NCI-H1417 treated with DMSO at 0.1 percent for 48 hours (cell line): ENCODE measurements at places on chromosomes 6 and 20.

- DNase-seq = no peak
These were observed 291.1 kb downstream of the CLIC5 start for GRCh38 chr6:45724511-45724910.

DNA sequence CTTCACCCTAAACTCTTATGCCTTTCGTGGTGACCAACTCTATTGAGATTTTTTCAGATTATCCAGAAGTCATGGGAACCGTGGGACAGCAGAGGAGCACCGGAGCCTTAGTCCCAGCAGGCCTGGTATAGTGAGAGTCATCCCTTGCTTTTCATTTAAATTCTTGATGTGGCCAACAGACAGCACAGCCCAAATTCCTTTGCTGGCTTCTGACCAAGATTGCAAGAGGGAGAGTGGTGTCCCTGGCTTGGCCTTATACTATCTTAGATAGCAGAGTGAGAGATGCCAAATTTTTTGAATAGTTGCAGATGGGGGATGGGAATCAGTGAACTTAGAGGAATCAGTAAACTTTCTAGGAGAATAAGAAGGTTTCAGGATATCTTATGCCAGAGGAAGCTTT lies 7.8 kb downstream of the STX11 start:
- DNase-seq = no peak

GRCh38 chr6:7060769-7061516 lies 46.8 kb upstream of the RREB1 start:
- DNase-seq = no peak

DNA sequence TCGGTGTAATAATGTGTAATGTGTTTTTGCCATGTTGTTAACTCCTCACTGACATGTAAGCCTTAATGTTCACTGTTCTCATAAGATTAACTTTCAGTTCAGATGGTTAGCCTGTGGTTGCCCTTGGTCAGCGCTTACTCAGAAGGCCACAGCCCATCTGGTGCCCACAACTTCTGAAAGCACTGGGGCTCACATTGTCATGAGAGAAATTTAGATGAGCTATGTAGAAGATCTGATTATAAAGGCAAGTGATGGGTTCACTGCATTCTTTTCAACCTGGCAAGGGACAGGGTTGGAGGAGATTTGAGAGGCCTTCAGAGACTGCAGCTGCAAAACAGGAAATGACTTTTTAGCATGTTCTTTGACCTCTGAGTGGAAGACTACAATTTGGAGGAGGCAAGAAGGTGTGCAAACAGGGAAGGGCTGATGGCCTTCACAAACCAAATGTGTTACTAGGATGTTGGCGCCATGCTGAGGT lies 242.3 kb upstream of the SUPT3H start:
- DNase-seq = no peak

DNA sequence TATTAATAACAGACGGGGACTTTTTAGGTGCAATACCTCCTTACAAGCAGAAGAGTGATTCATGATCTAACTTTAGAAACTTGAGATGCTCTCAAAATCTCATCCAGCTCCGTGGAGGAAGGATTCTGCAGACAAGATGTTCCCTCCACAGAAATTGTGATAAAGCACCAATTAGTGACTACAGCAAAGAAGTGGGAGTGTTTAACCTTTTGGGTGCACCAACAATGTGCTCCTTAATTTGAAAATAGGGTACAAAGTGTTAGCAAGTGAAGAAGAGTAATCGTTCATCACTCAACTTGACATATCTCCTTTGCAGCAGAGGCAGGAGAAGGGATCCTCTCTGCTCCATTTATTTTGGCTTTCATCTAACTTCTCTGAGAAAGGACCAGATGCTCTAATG lies 22.8 kb upstream of the SCP2D1 start:
- no peak for DNase-seq

DNA sequence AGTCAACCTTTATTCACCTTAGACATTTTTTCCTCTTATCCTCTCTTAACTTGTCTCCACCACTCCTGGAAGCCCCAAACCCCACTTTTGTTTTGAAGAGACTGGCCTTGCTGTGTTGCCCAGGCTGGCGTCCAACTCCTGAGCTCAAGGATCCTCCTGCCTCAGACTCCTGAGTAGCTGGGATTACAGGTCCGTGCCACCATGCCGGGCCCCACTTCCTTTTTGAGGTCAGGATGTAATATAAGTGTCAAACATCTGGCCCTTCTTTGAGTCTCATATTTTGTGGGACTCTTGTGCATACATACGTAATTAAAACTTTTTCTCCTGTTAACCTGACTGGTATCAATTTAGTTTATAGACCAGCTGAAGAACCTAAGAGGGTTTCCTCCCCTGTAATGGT lies 1.4 kb upstream of the CDK19 start:
- no peak for DNase-seq

- DNase-seq = no peak
These were observed 68.9 kb downstream of the MAN1A1 start for GRCh38 chr6:119280668-119281067.

DNA sequence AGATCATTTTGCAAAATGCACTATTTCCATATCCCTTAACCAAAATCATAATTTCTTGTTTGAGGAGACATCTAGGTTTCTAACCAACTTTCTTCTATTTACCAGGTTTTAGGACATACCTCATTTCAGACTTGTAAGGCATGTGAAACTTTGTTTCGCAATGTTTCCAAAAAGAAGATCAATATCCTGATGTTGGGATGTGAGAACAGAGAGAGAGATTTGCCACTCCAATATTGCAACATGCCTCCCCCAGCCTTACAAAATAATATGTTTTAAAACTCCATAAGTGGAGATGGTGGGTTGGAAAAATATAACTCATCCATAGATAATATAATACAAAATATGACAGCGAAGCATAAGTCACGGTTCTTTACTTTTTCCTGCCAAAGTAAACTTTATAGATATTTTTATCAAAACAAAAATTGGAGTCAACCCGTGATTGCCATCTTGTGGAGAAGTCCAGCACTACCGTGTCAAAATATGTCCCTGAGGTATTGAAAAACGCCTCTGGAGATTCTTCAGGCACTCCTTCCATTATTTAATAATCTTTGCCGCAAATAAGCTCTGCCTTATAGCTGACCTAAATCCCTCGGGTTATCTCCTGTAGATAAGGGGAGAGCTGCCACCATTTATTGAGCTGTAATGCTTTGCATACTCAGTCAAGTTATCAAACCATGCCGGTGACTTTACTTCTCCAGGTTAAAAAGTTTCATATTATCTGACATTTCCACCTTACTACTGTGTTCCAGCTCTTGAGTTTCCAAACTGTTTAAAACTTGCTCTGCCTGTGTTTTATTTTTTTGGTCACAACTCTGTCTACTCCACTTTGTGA lies 534.2 kb downstream of the HACE1 start:
- DNase-seq = no peak

GRCh38 chr6:110823146-110823545 lies 7.9 kb upstream of the CDK19 start:
- no peak for DNase-seq

DNA sequence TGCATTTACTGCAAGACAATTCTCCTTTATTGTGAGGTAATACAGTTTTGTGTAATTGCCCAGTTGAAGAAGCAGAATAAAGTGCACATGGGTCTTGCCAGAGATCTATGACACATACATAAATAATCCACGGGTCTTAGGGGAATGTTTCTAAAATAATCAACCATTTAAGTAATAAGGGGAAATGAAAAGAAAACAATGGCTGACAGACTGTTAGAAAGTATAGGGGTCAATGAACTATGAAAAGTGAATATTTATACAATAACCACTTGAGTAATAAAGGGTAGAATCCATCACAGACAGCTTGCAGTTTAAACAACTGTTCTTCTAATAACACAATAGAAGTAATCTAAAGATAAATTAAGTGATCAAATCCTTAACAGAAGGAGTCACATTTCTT lies 477.2 kb downstream of the EYS start:
- DNase-seq = no peak

DNA sequence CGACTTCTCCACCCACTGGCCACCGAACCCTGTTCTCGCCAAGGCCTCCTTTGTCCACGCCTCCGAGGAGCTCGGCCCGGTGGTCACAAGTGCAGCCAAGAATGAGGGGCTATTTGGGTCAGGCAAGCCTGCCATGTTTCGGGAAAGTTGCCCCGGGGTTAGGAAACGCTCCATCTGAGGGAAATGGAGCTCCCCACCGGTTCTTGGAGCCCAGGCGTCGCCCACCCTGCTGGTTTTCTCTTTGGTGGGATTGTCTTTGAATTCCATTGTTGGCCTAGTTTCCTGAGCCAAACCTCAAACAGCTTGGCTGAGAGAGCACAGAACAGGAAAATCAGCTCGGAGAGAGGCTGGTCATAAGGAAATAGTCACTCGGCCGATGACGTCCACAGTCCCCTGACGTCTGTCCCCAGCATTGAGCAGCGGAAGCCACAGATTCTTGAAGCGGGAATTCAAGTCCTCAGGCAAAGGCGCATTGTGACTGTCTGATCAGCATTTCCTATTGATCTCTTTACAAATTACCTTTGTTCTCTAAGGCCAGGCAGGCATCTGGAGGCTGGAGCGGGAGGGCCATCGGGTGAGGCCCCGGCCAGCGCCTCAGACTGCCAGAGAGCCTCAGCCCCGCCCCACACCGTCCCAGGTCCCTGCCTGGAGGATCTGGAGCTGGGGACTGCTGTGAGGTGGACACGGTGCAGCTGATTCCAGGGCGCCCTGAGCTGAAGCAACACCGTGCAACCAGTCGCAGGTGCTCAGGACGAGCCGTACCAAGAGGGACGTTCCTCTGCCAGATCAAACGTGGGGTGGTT lies 138.6 kb downstream of the DLL1 start:
- no peak for DNase-seq

- DNase-seq = no peak
These were observed 184.4 kb downstream of the GJA10 start for GRCh38 chr6:90078513-90079289.

DNA sequence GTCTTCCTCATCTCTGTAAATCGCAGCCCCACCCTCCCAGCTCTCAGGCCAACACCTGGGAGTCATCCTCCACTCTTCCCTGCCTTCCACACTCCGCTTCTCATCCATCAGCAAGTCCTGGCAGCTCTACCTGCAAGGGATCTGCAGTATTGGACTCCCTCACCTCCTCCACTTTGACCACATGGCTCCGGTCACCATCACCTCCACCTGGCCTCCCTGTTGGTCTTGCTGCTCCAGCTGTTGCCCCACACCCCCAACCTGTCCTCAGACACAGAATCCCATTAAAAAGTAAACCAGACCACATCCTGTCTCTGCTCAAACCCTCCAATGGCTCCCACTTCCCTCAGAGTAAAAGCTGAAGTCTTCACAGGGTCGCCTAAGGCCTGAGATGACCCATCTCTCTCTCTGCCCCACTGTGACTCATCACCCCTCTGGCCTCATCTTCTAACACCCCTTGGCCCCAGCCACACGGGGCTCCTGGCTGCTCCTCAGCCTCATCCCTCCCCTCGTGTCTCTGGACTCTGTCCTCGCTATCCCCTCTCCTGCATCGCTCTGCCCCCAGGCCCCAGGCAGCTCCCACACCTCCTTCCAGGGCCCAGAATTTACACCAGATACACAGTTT lies 185.1 kb upstream of the SULF2 start:
- no peak for DNase-seq

DNA sequence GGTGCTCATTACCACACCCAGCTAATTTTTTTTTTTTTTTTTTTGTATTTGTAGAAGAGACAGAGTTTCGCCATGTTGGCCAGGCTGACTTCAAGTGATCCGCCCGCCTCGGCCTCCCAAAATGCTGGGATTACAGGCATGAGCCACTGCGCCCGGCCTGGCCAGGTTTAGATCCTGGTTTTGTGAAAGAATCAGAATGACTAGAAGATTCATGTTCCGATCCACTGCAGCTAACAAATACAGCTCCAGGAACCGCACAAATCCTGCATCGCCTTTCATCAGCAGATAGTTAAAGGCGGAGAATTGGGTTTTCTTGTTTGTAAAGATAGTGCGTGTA lies 151.2 kb upstream of the AKAP12 start:
- DNase-seq = no peak

- no peak for DNase-seq
These were observed 23.5 kb upstream of the ATRN start for GRCh38 chr20:3447321-3447720.

DNA sequence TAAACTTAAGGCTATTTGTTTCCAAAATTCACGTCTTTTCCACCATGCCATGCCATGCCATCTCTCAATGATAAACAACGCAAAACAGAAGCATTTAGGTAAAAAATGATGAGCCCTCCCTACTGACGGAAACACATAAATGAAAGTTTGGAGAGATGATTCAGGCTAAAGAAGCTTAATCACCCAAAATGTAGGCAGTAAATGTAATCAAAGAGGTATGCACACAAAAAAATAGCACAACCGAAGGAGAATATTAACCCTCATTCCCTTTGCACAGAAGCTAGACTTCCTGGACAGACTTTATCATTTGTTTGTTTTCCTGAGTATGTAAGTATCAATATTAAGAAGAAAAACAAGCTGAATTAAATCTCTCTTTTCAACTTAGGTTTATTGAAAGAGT lies 28.8 kb downstream of the DCDC2 start:
- no peak for DNase-seq

DNA sequence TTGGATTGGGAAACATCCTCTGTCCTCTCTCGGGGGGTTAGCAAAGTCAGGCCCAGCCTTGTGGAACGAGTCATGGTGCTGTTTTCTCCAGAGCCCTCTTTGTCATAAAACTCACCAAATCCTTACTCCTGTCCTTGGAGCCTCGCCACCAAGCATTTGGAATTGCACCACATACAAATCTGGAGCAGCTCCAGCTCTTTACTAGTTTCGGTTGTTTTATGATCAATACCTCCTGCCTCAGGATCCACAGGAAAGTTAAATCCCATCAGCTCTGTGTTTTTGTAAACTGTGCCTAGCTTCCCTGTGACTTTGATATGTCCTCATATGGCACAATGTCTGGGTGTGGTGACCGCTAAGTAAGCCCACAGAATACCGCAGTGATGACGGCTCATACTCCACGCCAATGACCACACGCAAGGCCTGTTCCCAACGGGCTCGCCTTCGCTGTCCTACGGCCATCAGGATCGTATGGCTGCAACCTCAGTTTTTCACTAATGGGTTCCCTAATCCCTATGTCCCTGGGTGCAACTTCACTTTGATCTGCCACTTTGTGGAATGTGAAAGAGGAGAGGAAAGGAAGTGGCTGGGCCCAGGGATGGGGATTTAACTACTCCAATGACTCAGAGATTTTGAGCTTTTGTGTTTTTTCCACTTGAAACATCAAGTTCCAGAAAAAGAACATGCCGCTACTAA lies 111.3 kb upstream of the FOXQ1 start:
- no peak for DNase-seq

- no peak for DNase-seq
These were observed 76.2 kb downstream of the ATXN1 start for GRCh38 chr6:16684896-16685554.
